Smooth muscle cell of the umbilical artery (primary cell): ENCODE measurements at places on chromosomes 1 and 21. TPM values are rescaled to one million over a fixed set of nuclear protein-coding genes. Genes with fewer than 3 reads are reported as not detected.

ADAMTS5 gene
- total RNA-seq: 0.37 and 4.5 TPM in 2 replicates

LYPD8 gene
- not detected in 2 replicates for total RNA-seq

DNALI1 gene
- 0.89 and 1.9 TPM in 2 replicates for total RNA-seq

MAD2L2 gene
- 26.7 and 38.0 TPM in 2 replicates for total RNA-seq

LCE1F gene
- not detected in 2 replicates for total RNA-seq

LRRN2 gene
- not detected in 2 replicates for total RNA-seq

FCRL4 gene
- total RNA-seq: not detected in 2 replicates

FAM78B gene
- 0.32 TPM in 1 of 2 replicates, not detected in the other for total RNA-seq

LCE2A gene
- total RNA-seq: not detected in 2 replicates

PPIAL4G gene
- total RNA-seq: not detected in 2 replicates

MTMR11 gene
- total RNA-seq: 3.9 and 4.8 TPM in 2 replicates

ERICH3 gene
- 0.05 TPM in 1 of 2 replicates, not detected in the other for total RNA-seq

SH3BGR gene
- total RNA-seq: 3.0 and 3.7 TPM in 2 replicates

ADAMTSL4 gene
- 2.7 and 3.3 TPM in 2 replicates for total RNA-seq

SHISAL2A gene
- total RNA-seq: not detected in 2 replicates

PPIE gene
- 31.0 and 36.8 TPM in 2 replicates for total RNA-seq

CD34 gene
- 0.05 and 0.30 TPM in 2 replicates for total RNA-seq

ADAMTS4 gene
- 14.3 and 20.3 TPM in 2 replicates for total RNA-seq

OR2T11 gene
- total RNA-seq: not detected in 2 replicates
